ENCODE measurements at places on chromosomes 12 and 14.

GRCh38 chr12:12542964-12543363 is 19.7 kb downstream of the DUSP16 start:
- no peaks in the 10 kb centered on the region for H3K36me3 ChIP-seq
- DNase-seq = no peak
- H3K27ac ChIP-seq = no peak overlapping the region
- no peaks in the 10 kb centered on the region for H3K4me1 ChIP-seq
- H3K4me3 ChIP-seq = no peak overlapping the region
- H3K27me3 ChIP-seq = no peaks in the 10 kb centered on the region

- no peak overlapping the region for H3K27ac ChIP-seq
- H3K4me3 ChIP-seq = no peak overlapping the region
- no peaks in the 10 kb centered on the region for H3K36me3 ChIP-seq
- 0 out of 2 replicates have a peak, but pooled peaks cover 2% of the 10 kb centered on the region for H3K4me1 ChIP-seq
- H3K27me3 ChIP-seq = no peaks in the 10 kb centered on the region
Observed at GRCh38 chr12:122385171-122386016, 37.1 kb downstream of the CLIP1 start.

- peak overlapping the region; percentile 10 for H3K4me3 ChIP-seq
- H3K27ac ChIP-seq = no peak overlapping the region
- no peaks in the 10 kb centered on the region for H3K27me3 ChIP-seq
Observed at GRCh38 chr12:121095544-121096198, 37.0 kb upstream of the P2RX7 start.

DNA sequence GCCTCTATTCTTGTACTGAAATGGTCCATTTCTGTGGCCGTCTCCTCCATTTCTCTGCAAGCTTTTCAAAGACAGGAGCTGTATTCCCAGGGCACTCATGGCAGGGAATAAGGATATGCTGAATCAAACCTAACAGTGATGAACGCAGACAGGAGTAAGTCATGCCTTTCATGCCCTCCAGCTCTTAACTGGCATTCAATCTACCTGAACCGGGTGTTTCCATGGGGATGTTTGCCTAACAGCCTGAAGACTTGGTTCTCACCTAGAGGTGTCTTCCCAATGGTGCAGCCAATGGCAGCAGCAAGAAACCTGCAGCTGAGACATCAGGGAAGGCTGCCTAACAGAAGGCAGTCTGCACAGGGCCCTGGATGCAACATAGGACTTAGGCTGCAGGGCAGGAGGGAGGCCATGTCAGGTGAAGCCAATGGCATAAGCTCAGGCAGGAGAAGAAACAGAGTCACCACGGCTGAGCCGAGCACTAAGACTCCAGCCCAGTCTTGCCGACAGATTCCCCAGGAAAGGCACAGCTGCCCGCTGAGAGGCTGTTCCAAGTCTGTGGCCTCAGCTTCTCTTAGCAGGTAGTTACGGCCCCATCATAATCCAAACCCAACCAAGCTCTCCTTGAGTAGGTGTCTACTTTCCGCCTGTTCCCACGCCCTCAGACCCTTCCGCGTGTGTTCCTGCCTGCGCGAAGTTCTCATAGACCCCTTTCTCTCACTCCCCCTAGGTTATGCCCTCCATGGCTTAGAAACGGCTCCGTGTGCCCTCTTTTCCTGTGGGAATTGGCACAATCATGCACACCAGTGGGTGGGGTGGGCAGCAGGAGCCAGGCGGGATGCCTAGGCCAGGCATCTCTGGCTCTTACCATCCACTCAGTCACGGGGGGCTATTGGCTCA is 44.1 kb downstream of the VWF start:
- no peaks in the 10 kb centered on the region for H3K36me3 ChIP-seq
- H3K4me3 ChIP-seq = no peak overlapping the region
- H3K27me3 ChIP-seq = no peaks in the 10 kb centered on the region
- no peak for DNase-seq

DNA sequence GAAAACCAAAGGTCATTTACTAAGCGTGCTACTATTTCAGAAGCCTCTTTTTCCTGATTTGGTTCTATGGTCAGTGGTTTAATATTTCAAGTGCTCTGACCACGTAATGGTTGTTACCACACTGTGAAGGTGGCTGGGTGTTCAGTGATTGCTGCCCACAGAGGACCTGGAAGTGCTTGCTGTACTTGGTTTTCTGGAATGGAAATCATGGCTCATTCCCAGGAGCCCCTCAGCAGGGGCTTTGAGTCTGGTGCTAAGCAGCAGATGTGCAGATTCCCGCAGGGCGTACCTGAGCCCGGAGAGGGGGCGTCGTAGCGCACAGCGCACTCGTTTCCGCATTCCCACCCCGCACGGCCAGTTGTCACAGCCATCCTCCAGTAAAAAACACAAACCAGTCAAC is 50.5 kb downstream of the TRAF3 start:
- H3K4me3 ChIP-seq = no peak overlapping the region
- H3K4me1 ChIP-seq = peaks cover 6% of the 10 kb centered on the region
- H3K36me3 ChIP-seq = no peaks in the 10 kb centered on the region
- DNase-seq = no peak

DNA sequence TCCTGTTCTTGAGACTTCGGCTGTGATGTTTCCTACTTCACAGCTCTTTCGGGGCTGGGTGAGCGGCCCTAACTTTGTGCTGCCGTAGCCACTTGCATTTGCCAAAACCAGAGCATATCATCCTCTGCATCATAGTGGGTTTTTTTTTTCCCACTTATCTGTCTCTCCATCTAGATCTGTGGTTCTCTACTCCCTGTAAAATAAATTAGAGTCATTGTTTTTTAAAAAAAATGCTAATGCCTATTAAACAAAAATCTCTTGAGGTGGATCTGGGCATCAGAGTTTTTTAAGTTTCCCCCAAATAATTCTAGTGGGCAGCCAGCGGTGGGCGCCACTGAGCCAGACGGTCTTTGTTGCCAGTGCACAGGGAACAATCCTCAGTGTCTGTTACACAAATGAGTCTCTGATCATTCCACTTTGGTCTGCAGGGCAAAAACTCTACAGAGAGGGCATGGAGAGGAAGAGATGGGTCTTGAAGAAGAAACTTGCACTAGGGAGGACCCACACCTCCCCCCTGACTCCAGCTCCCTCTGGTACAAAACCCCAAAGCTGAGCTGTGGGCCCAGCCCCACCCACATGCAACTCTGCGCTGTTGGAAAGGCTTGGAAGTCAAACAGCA is 62.4 kb upstream of the BCL2L14 start:
- no peak overlapping the region for H3K27ac ChIP-seq
- H3K4me1 ChIP-seq = peaks cover 9% of the 10 kb centered on the region
- no peaks in the 10 kb centered on the region for H3K36me3 ChIP-seq
- no peak overlapping the region for H3K4me3 ChIP-seq
- no peak for DNase-seq

DNA sequence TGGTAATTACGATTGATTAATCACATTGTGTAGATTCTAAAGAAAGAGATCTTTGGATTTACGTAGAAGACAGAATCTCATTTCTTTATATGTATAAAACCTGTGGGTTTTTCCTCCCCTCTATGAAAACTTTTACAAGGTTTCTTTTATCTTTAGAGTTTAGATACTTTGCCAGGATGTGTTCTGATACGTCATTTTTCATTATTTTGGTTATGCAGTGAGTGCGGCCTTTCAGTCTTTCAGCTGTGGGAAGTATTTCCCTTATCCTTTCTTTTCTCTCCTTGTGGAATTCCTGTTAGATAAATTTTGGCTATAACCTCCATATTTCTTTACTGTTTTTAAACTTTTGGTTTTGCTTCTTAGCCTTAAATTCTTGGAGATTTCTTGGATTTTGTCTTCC is 92.7 kb downstream of the TTLL5 start:
- H3K4me1 ChIP-seq = peaks cover 1% of the 10 kb centered on the region
- no peaks in the 10 kb centered on the region for H3K36me3 ChIP-seq
- H3K27ac ChIP-seq = no peak overlapping the region
- H3K27me3 ChIP-seq = no peaks in the 10 kb centered on the region
- H3K4me3 ChIP-seq = no peak overlapping the region

- peak overlapping the region; percentile 48 for H3K27ac ChIP-seq
- DNase-seq = no peak
- no peaks in the 10 kb centered on the region for H3K27me3 ChIP-seq
- no peaks in the 10 kb centered on the region for H3K36me3 ChIP-seq
- H3K4me1 ChIP-seq = peaks cover 15% of the 10 kb centered on the region
Observed at GRCh38 chr14:69713209-69713781, 53.6 kb upstream of the SRSF5 start.

DNA sequence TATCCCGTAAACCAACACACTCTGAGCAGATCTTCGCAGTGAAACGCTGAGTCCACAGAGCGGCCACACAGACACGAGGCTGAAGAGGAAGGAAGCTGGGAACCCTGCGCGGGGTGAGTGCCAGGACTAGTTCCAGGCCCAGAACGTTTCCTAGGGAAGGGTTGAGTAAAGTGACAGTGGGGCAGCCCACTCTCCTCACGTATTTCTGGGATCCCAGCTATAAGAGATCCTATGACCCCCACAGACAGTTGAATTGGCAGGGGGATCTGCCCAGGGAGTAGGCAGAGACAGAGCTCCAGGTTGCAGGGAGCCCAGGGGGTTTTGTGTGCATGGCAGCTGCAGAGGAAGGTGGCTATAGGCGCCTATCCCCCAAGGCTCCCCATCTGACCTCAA is 51.1 kb downstream of the GTF2A1 start:
- no peaks in the 10 kb centered on the region for H3K4me1 ChIP-seq
- no peaks in the 10 kb centered on the region for H3K36me3 ChIP-seq
- peak overlapping the region; percentile 42 for H3K4me3 ChIP-seq
- no peaks in the 10 kb centered on the region for H3K27me3 ChIP-seq

DNA sequence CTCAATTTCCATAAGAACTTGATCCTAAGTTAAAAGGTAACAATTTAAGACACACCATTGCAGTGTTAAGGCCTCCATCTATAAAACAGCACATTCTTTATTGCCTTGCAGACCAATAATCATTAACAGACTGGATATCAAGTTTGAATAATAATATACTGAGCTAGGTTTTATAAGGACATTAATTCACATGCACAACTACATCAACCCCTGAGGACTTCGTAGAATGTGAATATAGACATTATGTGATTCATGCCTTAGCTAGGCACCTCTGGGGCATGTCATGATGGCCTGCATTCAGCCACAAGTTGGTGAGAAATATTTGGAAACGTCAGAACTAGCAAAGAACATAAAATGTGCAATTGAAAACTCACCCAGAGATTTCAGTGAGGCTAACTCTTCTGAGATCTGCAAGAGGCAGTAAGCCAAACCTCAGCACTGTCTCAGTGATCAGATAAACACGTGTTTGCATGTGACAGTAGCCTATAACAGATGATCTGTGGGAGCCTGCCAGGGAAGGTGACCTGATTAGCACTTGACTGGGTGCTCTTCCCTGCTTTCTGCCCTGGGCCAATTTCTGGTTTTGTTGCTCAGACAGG is 492.2 kb downstream of the FLRT2 start:
- H3K4me1 ChIP-seq = no peaks in the 10 kb centered on the region
- no peak overlapping the region for H3K27ac ChIP-seq
- no peak overlapping the region for H3K4me3 ChIP-seq

DNA sequence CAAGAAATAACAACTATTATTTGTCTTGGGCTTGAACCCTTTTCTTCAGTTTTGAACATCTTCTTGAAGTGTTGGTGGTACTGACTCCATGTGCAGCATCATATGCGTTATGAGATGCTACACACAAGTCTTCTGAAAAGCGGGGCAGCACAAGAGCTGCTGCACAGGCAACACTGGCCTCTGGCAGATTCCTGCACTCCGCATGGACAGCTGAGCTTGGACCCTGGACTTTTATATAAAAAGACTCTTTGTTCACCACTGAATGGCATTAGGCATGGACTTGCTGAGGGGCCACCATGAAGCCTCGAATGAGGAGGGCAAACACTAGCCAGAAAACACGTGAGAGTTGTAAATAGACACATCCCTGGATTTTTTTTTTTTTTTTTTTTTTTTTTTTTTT is 210.8 kb upstream of the NPAS3 start:
- DNase-seq = no peak
- H3K27me3 ChIP-seq = no peaks in the 10 kb centered on the region

DNA sequence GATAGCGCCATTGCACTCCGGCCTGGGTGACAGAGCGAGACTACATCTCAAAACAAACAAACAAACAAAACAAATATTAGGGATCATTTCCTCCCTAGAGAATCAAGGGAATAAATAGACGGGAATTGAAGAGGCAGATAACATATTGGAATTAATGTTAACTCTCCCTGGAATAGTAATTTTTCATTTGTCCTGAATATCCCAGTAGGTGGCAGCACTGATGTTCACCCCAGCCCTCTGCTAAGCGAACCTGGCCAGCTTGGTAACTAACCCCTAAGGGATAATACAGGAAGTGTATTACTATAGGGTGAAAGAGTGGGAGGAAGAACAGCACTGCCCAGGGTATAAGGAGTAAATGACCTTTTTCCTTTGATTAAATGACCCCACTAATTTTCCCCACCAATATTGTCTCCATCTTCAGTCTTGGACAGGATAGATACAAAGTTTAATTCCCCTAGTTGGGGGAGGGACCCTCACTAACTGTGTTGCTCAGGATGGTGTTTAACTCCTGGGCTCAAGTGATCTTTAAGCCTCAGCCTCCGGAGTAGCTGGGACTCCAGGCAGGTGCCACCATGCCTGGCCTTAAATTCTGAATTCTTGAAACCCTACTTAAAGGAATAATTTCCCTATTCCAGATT is 40.5 kb downstream of the SLC2A14 start:
- no peak overlapping the region for H3K4me3 ChIP-seq
- DNase-seq = peak; percentile 76
- H3K27me3 ChIP-seq = no peaks in the 10 kb centered on the region
- no peaks in the 10 kb centered on the region for H3K4me1 ChIP-seq

GRCh38 chr14:69055125-69055524 is 76.0 kb upstream of the ACTN1 start:
- no peak overlapping the region for H3K27ac ChIP-seq
- no peaks in the 10 kb centered on the region for H3K27me3 ChIP-seq
- H3K4me1 ChIP-seq = peaks cover 4% of the 10 kb centered on the region
- H3K4me3 ChIP-seq = no peak overlapping the region
- H3K36me3 ChIP-seq = peaks cover 9% of the 10 kb centered on the region

DNA sequence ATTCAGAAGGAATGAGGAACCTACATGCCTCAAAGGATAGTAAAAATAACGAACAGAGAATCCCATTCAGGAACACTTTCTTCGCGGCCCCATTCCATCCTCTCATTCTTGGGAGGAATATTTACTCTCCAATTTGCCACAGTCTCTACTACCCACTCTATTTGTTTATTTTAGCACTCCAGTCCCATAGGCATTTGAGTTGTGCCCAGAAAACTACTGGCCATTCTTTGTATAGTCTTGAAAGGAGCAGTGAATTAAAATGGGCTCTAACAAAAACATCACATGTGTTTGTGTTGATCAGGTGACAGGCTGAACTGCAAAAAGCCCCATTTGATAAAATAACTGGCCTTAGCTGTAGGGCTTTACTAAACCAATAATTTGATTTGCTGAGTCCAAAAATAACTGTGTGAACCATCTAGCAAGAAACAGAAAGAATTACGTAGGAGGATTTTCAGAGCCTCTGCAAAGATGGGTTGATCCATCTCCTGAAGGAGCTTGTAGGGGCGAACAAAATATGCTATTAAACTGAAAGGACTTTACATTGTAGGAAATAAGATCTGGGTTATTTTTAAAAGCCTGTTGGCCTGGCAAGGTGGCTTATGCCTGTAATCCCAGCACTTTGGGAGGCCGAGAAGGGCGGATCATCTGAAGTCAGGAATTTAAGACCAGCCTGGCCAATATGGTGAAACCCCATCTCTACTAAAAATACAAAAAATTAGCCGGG is 142.3 kb upstream of the CPNE8 start:
- DNase-seq = no peak
- H3K36me3 ChIP-seq = no peaks in the 10 kb centered on the region
- H3K4me3 ChIP-seq = no peak overlapping the region
- no peaks in the 10 kb centered on the region for H3K4me1 ChIP-seq
